ENCODE measurements at places on chromosomes 4 and X.

DNA sequence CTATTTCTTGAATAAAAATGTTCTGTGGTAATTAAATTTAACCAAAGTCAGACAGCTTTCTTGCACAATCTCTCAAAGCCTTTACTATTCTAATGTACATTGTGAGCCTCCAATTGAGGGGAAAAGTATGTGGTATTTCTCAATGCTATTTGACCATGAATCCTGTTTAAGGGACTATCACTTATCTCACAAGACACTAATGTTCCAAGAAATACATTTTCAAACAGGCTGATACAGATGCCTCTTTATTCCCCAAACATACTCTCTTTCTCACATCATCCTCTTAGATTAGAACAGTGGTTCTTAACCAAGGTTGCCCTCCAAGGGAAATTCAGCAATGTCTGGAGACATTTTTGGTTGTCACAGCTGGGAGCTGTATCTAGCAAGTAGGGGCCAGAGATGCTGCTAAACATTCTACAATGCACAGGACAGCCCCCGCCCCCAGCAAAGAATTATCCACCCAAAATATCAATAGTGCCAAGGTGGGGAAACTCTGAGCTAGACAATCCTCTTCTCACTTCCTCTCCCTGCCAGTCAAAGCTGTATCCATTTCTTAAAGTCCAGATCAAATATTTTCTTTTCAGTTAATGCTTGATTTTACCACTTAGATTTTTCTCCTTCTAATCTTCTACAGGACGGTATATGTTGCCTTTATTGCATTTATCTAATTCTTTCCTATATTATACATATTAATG is 129.2 kb upstream of the TRIM2 start:
- no peak for DNase-seq

DNA sequence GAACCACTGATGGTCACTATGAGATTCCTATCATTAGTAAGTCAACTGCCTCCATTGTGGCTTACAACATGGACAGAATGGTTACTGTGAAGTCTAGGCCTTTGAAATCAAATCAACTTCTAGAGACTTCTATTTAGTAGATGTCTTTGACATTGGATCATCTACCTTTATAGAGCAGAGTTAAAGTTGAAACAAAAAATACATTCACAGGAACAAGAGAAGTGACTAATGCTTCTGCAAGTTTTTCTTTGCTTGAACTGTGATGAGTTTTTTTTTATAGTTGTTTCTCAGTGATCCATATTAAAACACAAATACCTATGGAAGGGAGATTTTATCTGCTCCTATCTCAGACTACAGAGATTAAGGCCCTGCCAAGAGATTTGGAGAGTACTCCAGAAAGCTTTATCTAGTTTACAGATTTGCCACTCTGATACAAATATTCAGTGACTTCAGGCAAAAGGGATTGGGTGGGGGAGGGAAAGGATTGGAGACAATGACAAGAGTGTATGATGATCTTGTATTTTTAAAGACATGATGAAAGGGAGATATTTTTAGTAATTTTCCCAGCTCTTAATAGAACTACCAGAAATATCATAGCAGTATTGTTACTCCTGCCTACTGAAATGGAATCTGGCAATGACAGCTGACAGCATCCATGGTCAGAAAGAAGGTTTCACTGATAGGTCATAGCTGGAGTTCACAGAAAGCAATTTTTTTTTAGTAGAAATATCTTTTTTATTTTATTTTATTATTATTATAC is 16.0 kb upstream of the EPGN start:
- no peak for DNase-seq

DNA sequence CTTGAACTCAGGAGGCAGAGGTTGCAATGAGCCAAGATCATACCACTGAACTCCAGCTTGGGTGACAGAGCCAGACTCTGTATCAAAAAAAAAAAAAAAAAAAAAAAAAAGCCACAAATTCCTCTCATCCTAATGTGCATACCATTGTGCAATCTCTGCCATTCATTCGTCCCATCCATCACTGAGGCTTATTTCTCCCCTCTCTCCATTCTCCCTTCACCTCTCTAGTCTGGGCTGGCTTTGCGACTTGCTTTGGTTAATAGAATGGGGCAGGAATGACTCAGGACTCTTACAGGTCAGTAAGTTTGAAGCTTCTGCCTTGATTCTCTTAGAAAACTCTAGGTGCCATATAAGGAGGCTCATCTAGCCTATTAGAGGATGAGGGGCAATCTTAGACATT is 60.3 kb upstream of the DDX3X start:
- no peak for DNase-seq

DNA sequence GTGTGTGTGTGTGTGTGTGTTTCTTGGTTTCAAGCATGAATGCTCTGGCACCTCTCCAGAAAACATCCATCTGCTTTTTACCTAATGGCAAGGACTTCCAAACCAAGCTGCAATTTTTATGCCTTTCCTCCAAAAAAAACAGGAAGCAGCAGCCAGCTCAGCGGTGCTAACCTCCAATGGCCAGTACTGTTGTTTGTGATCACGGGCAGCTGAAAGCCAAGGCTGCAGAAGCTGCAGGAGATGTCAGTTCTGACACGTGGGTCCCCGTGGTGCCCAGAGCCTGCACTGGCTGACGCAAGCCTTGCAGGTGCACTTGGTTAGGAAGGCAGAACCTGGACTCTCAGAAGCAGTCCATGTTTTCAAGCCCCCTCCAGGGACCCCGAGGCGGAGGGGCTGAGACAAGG is 313.6 kb upstream of the DDX53 start:
- peak; percentile 91 for DNase-seq

- DNase-seq, result peak; percentile 27
These were observed 79.8 kb downstream of the RLIM start for GRCh38 chrX:74534569-74535038.

GRCh38 chr4:6325788-6326290 is 56.2 kb downstream of the WFS1 start:
- DNase-seq, result no peak

- no peak for DNase-seq
These were observed 204.7 kb upstream of the CASK start for GRCh38 chrX:42128020-42128419.

GRCh38 chr4:132710971-132711370 is 438.1 kb upstream of the PCDH10 start:
- DNase-seq, result no peak

Measured in choroid plexus epithelial cell (primary cell).